ENCODE measurements at places on chromosomes 5 and 9.
A peak's percentile ranks its signal among the peaks of the same experiment; 100 is the strongest.

DNA sequence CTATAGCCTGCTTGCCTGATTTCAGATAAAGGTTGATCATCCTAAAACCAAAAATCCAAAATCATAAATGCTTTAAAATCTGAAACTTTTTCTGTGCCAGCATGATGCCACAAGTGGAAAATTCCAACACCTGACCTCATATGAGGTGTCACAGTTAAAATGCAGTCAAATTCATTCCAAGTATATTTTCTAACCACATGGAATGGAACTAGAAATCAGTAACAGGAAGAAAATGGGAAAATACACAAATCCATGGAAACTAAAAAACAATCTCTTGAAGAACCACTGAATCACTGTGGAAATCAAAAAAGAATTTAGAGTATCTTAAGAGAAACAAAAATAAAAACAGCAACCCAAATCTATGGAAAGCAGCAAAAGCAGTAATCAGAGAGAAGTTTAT is 297.5 kb upstream of the COX7C start:
- DNase-seq = no peak
- no peaks in the 10 kb centered on the region for H3K27me3 ChIP-seq
- no peak overlapping the region for H3K4me3 ChIP-seq
- H3K4me1 ChIP-seq = no peaks in the 10 kb centered on the region

GRCh38 chr5:136810261-136810801 is 445.0 kb upstream of the TRPC7 start:
- no peak overlapping the region for H3K27ac ChIP-seq
- no peak overlapping the region for H3K4me3 ChIP-seq
- no peaks in the 10 kb centered on the region for H3K27me3 ChIP-seq
- H3K4me1 ChIP-seq = no peaks in the 10 kb centered on the region
- no peaks in the 10 kb centered on the region for H3K36me3 ChIP-seq

DNA sequence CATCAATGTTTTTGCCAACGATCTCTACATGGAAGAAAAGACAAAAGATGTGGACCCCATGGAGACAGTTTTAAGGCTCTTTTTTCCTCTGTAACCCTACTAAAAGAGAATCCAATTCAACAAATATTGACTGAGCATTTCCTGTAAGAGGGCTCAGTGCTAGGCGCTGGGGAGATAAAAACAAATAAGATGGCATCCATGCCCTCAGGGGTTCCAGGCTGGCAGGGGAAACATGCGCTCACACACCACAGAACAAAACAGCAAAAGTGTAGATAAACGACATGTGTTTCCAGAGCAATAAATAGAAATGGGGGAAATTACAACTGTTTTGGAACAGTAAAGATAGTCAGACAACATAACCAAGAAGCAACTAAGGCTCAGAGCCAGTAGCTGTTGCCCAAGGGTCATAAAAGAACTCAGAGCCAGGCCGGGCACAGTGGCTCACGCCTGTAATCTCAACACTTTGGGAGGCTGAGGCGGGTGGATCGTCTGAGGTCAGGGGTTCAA is 25.2 kb downstream of the ZNF608 start:
- no peak overlapping the region for H3K27ac ChIP-seq
- no peaks in the 10 kb centered on the region for H3K4me1 ChIP-seq
- H3K27me3 ChIP-seq = no peaks in the 10 kb centered on the region
- no peak overlapping the region for H3K4me3 ChIP-seq

GRCh38 chr5:98942847-98943246 is 14.0 kb upstream of the CHD1 start:
- H3K27ac ChIP-seq = no peak overlapping the region
- H3K27me3 ChIP-seq = no peaks in the 10 kb centered on the region
- H3K4me1 ChIP-seq = peaks cover 37% of the 10 kb centered on the region
- H3K4me3 ChIP-seq = no peak overlapping the region
- no peak for DNase-seq

- H3K4me3 ChIP-seq = no peak overlapping the region
- H3K36me3 ChIP-seq = no peaks in the 10 kb centered on the region
- H3K4me1 ChIP-seq = peaks cover 1% of the 10 kb centered on the region
- no peak overlapping the region for H3K27ac ChIP-seq
- DNase-seq = no peak
Observed at GRCh38 chr5:34580983-34581382, 75.1 kb upstream of the RAI14 start.

DNA sequence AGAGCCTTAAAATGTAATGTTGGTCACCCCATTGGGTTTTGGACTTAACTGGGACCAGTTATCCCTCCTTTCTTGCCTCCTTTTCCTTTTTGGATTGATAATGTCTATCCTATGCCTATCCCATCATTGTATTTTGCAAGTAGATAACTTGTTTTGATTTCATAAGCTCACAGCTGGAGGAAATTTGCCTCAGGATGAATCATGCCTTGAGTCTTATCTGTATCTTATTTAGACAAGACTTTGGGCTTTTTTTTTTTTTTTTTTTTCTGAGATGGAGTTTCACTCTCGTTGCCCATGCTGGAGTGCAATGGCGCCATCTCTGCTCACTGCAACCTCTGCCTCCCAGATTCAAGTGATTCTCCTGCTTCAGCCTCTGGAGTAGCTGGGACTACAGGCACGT is 443.3 kb downstream of the DNAH5 start:
- H3K27me3 ChIP-seq = no peaks in the 10 kb centered on the region
- no peak overlapping the region for H3K4me3 ChIP-seq
- no peak for DNase-seq
- no peak overlapping the region for H3K27ac ChIP-seq

- no peaks in the 10 kb centered on the region for H3K27me3 ChIP-seq
- no peak overlapping the region for H3K4me3 ChIP-seq
- no peak for DNase-seq
- no peak overlapping the region for H3K27ac ChIP-seq
Observed at GRCh38 chr5:172911628-172911880, 47.7 kb upstream of the RPL26L1 start.

GRCh38 chr9:88706193-88707113 is 171.5 kb downstream of the NXNL2 start:
- no peak overlapping the region for H3K27ac ChIP-seq
- no peak overlapping the region for H3K4me3 ChIP-seq
- no peak for DNase-seq
- H3K27me3 ChIP-seq = no peaks in the 10 kb centered on the region
- no peaks in the 10 kb centered on the region for H3K4me1 ChIP-seq
- H3K36me3 ChIP-seq = no peaks in the 10 kb centered on the region

DNA sequence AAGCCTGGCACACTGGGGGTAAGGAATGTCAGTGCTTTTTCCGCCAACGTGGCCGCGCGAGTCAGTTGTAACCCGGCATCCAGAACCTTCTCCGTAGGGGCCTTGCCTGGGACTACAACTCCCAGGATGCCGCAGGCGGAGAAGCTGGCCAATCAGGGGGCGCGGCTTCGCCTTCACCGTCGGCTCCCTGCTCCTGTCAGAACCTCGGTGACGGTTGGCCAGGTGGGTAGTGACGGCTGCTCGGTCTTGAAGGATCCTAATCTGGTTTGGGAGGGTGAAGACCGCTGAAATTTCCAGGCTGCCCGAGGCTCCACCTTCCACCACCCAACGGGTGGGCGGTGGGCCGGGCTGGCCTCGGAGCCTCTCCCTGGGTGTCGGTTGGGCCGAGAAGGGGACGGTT is at the start of gene C5orf58:
Gene C5orf58 (plus strand): TSS at position 200 of the 400 bp plus-strand sequence. CDS start 1,992 bp downstream, outside the sequence.
- peaks cover 1% of the 10 kb centered on the region for H3K36me3 ChIP-seq
- H3K4me3 ChIP-seq = no peak within 1 kb of the TSS
- H3K27ac ChIP-seq = no peak within 1 kb of the TSS

DNA sequence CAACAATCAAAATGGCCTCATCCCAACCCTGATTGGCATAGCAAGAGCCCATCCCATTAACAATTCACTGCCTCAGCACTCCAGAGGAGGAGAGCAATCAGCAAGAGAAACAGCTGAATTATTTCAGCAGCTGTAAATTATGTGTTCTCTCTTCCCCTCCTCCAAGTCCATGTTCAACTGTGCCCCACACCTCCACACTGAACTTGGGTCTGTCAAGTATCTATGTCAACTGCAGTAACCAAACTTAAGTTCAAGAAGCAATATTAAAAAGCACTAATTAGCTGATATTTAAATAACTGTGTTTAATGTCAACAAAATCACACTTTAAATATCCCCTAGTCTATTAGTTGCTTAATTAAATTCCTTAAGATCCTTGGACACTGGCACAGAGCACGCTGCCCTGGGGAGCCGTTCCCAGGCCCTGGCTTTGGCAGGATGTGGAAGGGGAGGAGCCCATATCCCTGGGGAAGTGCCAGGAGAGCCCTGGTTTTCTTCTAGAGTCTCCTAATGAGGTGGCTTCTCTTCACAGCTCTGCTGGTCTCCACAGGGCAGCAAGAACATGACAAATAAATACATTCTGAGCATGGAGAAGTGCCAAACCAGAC is 50.6 kb downstream of the SIL1 start:
- H3K4me3 ChIP-seq = no peak overlapping the region
- DNase-seq = no peak

- H3K4me1 ChIP-seq = no peaks in the 10 kb centered on the region
- H3K27me3 ChIP-seq = no peaks in the 10 kb centered on the region
- no peak for DNase-seq
- H3K27ac ChIP-seq = no peak overlapping the region
- H3K4me3 ChIP-seq = no peak overlapping the region
Observed at GRCh38 chr9:129385211-129385934, 207.3 kb upstream of the IER5L start.

- no peaks in the 10 kb centered on the region for H3K36me3 ChIP-seq
- peaks cover 38% of the 10 kb centered on the region for H3K27me3 ChIP-seq
- peaks cover 3% of the 10 kb centered on the region for H3K4me1 ChIP-seq
- H3K4me3 ChIP-seq = no peak overlapping the region
- no peak for DNase-seq
Observed at GRCh38 chr9:36742264-36742663, 169.6 kb downstream of the MELK start.

DNA sequence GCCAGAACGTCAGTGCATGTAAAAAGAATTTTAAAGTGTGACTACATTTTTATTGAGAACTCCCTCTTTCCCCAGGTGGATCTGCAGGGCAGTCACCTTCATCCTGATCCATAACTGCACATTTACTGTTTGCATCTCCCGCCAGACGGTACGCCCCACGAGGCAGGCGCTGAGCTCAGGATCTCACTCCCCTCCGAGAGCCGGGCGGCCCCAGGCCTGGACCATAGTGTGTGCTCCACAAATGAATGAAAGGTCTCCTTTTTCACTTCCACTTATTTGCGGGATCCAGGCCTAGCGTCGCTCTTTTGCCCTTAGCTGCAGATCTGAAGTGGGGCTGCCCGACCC is 378 bp downstream of the DROSHA start:
- DNase-seq = peak; percentile 41
- H3K27me3 ChIP-seq = no peaks in the 10 kb centered on the region
- H3K4me3 ChIP-seq = peak overlapping the region; percentile 94
- peak overlapping the region; percentile 92 for H3K27ac ChIP-seq

DNA sequence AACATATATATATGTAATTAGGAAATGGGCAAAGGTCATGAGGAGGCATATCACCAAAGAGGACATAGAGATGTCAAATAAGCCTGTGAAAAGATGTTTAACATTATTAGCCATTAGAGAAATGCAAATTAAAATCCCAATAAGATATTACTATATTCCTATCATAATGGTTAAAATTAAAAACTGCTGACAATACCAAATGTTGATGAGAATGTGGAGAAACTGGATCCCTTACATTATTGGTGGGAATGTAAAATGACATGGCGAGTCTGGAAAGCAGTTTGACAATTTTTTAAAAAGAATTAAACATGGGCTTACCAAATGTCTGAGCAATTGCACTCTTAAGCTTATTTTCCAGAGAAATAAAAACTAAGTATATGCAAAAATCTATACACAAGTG is 1821.6 kb upstream of the C9orf72 start:
- H3K36me3 ChIP-seq = no peaks in the 10 kb centered on the region
- no peak for DNase-seq

DNA sequence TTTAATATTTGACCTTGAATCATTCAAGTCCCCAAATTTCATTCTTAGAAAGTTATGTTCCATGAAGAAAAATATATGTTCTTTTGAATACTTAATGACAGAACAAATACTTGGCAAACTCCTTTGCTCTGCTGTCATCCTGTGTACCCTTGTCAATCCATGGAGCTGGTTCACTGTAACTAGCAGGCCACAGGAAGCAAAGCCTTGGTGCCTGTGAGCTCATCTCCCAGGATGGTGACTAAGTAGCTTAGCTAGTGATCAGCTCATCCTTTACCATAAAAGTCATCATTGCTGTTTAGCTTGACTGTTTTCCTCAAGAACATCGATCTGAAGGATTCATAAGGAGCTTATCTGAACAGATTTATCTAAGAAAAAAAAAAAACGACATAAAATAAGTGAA is 65.4 kb downstream of the WDR41 start:
- H3K27me3 ChIP-seq = no peaks in the 10 kb centered on the region
- H3K36me3 ChIP-seq = peaks cover 6% of the 10 kb centered on the region
- H3K4me1 ChIP-seq = peaks cover 6% of the 10 kb centered on the region
- DNase-seq = no peak
- H3K27ac ChIP-seq = no peak overlapping the region
- no peak overlapping the region for H3K4me3 ChIP-seq

GRCh38 chr9:12934545-12935272 is 159.9 kb downstream of the LURAP1L start:
- no peaks in the 10 kb centered on the region for H3K36me3 ChIP-seq
- no peaks in the 10 kb centered on the region for H3K4me1 ChIP-seq
- no peak overlapping the region for H3K4me3 ChIP-seq

DNA sequence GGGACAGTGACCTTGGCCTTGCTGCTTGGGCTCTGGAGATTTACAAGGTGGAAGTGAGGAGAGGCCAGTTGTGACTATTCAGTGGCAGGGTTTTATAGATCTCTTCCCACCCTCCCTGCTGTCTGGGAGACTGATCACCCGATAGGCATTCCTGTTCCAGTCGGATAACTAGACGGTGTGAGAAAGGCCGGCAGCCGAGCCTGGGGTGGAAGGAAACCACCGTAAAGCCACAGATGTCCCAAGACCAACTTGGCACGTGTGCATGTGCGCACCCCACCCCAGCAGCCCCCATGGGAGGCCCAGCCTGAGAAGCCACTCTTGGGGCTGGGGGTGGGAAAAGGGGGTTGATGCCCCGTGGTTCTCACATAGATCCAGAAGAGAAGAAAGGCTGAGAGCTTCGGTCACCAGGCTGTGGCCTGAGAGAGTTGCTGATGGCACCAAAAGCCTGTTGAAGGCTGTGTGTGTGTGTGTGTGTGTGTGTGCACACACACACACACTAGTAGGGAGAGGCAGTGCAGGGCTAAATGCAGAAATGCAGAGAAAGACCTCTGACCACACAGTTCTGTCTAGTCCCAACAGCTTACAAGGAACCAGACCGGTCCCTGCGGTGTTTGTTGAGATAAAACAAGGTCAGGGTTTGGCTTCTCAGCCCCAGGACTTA is 225.8 kb downstream of the FANCC start:
- peaks cover 2% of the 10 kb centered on the region for H3K4me1 ChIP-seq
- H3K4me3 ChIP-seq = no peak overlapping the region
- no peak for DNase-seq
- H3K36me3 ChIP-seq = peaks cover 1% of the 10 kb centered on the region
- H3K27ac ChIP-seq = no peak overlapping the region
- no peaks in the 10 kb centered on the region for H3K27me3 ChIP-seq

- peaks cover 6% of the 10 kb centered on the region for H3K27me3 ChIP-seq
- H3K4me3 ChIP-seq = no peak overlapping the region
- H3K27ac ChIP-seq = no peak overlapping the region
- H3K4me1 ChIP-seq = no peaks in the 10 kb centered on the region
- no peak for DNase-seq
Observed at GRCh38 chr9:21479152-21479702, 2.9 kb downstream of the IFNE start.
